ENCODE measurements at places on chromosomes 2 and 18. TPM values are rescaled to one million over a fixed set of nuclear protein-coding genes. Genes with fewer than 3 reads are reported as not detected.
A peak's percentile ranks its signal among the peaks of the same experiment; 100 is the strongest.

- no peaks in the 10 kb centered on the region for H3K36me3 ChIP-seq
- no peak overlapping the region for H3K4me3 ChIP-seq
- H3K27me3 ChIP-seq: no peaks in the 10 kb centered on the region
- no peak overlapping the region for H3K27ac ChIP-seq
- no peaks in the 10 kb centered on the region for H3K4me1 ChIP-seq
- no peak for DNase-seq
These were observed 28.6 kb upstream of the CUL3 start for GRCh38 chr2:224613543-224614286.

GRCh38 chr2:10499911-10500521 is 51.9 kb upstream of the ODC1 start:
- no peaks in the 10 kb centered on the region for H3K27me3 ChIP-seq
- H3K27ac ChIP-seq: no peak overlapping the region

The LOXHD1 gene
- 2.7 TPM for total RNA-seq

GRCh38 chr2:190318931-190319554 is 583 bp downstream of the HIBCH start:
- H3K4me1 ChIP-seq: peaks cover 22% of the 10 kb centered on the region
- H3K36me3 ChIP-seq: no peaks in the 10 kb centered on the region
- peak overlapping the region; percentile 85 for H3K27ac ChIP-seq
- H3K27me3 ChIP-seq: no peaks in the 10 kb centered on the region

DNA sequence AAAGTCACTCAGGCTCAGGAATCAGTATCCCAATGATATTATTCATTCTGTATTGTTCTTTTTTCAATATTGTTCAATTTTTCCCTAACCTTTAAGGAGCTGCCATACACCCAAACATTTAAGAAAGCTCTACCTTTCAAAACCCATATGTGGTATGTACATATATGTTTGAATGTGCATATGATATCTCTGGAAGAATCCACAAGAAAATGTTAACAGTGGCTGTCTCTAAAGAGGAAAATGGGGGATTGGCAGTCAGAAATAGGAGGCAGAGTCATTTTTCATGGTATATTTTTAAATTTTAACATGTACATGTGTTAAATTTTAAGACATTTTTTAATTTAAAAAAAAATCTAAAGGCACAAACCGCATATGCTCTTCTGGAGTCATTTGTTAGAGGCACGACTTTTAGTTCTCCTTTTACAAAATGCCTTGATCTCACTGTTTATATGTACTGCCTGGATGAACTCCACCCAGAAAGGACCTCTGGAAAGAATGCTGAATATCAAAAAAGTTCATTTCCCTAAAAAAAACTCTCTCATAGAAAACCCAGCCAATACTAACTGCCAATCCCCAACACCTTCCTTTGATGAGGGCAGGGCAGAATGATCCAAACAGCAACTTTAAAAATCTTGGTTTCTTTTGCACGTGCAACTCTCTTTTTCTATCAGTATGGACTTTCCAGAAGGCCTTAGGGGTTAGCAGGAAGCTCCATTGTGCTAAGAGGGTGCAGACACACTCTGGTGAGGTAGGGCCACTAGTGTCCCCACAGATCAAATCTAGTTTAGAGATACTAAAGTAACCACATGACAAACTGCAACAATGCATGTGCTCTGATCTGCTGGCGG is 23.6 kb downstream of the KCTD1 start:
- H3K27me3 ChIP-seq: no peaks in the 10 kb centered on the region
- no peak overlapping the region for H3K4me3 ChIP-seq
- no peaks in the 10 kb centered on the region for H3K36me3 ChIP-seq
- no peak overlapping the region for H3K27ac ChIP-seq
- H3K4me1 ChIP-seq: no peaks in the 10 kb centered on the region
- no peak for DNase-seq

The LYG1 gene
- 1.4 TPM for total RNA-seq

All from upper lobe of right lung (tissue), 1 donor.